ENCODE measurements at places on chromosomes 12 and 14. TPM values are rescaled to one million over a fixed set of nuclear protein-coding genes. Genes with fewer than 3 reads are reported as not detected.

IQSEC3 gene
- 2.7 TPM for polyA plus RNA-seq

YLPM1 gene
- 52.9 TPM for polyA plus RNA-seq

TTC6 gene
- polyA plus RNA-seq: 2.1 TPM

LALBA gene
- not detected for polyA plus RNA-seq

GLI1 gene
- polyA plus RNA-seq: 7.3 TPM

INHBE gene
- polyA plus RNA-seq: 0.28 TPM

CYP27B1 gene
- 1.8 TPM for polyA plus RNA-seq

IL31 gene
- polyA plus RNA-seq: not detected

DEGS2 gene
- 21.6 TPM for polyA plus RNA-seq

RAD51B gene
- polyA plus RNA-seq: 6.4 TPM

GRCh38 chr14:48874711-48875110 is 711.5 kb downstream of the RPS29 start:
- no peak for DNase-seq

DNA sequence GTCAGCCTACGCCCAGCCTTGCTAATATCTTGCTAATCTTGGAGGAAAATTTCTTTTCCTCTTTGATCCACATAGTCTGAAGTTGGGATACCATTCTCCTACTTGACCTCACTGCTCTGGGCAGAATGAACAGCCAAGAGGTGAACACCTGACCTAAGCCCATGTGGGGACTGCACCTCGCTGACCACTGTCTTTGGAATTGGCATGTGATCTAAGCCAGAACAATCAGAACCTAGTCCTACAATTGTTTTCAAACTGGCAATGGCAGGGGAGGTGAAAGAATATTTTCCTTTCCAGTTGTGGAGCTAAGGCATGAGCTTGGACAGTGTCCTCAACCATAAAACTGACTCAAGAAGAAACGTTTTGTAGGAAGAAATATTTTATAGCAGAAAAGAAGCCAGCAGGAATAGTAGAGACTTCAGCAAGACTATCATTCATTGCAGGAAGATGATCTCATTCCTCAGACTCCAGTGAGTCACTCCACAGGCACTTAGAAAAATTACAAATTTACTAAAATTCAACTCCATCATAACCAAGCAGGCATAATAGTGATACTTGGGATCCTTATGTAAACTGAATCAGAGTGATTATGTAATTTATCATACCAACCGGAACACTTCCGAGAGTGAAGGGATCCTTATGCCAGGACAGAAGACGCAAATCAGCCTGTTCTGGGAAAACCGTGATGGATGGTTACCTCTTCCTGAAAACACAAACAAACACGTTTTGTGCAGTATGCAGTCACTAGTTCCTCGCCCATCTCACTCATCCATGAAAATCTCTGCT is 14.7 kb downstream of the PTPRO start:
- no peak for DNase-seq

- no peak for DNase-seq
Measured at GRCh38 chr14:81313200-81313599, 86.9 kb downstream of the STON2 start.

GRCh38 chr12:122813310-122813713 is 21.9 kb upstream of the HIP1R start:
- no peak for DNase-seq

GRCh38 chr12:116142936-116143898 is 134.3 kb downstream of the MED13L start:
- no peak for DNase-seq

DNA sequence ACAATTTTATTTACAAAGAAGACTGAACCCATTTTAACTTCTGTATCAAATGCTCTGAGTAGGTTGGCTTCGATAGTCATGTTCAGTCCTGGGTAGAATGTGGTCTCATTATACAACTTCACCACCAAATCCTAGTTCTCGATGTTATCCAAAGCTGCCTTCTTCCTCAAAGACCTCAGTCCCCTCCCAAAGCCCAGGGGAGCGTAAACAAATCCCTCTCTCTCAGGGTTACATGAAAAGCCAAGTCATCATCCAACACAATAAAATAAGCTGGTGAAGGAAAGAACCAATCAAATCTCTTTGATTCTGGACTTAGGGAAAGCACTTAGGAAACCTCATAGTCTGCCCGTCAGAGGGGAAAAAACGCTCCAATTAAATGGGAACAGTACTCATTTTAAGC is 9.1 kb downstream of the PTCSC3 start:
- no peak for DNase-seq

- DNase-seq: no peak
Measured at GRCh38 chr14:105484997-105485393, 1.7 kb upstream of the CRIP1 start.

DNA sequence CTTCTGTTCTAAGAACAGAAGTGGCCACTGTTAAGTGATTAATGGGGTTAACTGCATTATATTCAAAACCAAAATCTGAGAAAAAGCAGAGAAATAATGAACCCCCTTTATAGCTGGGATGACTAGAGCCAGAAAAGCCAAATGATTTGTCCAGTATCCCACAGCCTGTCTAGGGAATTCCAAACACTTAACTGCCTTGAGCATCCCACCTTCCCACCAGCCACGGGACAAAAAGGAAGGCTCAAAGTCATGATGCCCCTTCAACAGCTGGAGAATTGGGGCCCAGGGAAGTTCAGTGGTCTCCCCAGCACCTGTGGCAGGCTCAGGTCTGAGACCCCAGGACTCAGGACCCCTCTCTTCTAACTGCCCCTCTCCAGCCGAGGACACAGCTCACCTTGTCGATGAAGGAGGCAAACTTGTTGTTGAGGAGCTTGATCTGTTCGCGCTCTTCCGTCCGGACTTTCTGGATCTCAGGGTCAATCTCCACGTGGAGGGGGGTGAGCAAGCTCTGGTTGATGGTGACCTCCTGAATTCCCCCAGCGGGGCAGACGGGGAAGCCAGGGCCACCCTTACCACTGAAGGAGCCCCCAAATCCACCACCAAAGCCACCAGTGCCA is 605 bp downstream of the KRT4 start:
- DNase-seq: no peak

DNA sequence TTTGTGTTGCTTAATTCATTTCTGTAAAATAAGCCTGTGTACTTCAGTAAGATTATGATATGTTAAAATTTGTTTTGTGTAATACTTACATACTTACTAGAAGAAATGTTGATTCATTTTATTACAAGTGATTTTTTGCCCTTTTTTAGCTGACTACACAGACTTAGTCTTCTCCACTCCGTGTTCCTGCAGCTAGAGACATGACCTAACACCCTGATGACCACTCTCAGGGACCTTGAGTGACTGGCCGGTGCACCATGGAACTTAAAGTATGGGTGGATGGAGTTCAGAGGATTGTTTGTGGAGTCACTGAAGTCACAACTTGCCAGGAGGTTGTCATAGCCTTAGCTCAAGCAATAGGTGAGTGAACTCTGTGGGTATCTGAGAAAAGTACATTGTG is 69.8 kb downstream of the BHLHE41 start:
- DNase-seq: no peak

DNA sequence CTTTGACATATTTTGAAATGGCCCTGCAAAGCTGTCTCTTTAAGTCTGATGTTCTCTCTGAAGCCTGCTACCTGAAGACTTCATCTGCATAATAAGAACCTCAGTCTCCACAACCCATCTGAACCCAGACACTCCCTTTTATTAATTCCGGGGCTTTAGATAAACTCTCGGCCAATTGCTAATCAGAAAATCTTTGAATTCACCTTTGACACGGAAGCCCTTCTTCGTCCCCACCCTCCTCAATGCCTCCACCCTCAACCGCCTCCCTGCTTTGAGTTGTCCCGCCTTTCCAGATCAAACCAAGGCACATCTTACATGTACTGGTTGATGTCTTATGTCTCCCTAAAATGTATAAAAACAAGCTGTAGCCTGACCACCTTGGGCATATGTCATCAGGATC is 17.6 kb downstream of the OR6J1 start:
- no peak for DNase-seq

GRCh38 chr14:91009501-91010152 is 50.8 kb downstream of the RPS6KA5 start:
- no peak for DNase-seq

DNA sequence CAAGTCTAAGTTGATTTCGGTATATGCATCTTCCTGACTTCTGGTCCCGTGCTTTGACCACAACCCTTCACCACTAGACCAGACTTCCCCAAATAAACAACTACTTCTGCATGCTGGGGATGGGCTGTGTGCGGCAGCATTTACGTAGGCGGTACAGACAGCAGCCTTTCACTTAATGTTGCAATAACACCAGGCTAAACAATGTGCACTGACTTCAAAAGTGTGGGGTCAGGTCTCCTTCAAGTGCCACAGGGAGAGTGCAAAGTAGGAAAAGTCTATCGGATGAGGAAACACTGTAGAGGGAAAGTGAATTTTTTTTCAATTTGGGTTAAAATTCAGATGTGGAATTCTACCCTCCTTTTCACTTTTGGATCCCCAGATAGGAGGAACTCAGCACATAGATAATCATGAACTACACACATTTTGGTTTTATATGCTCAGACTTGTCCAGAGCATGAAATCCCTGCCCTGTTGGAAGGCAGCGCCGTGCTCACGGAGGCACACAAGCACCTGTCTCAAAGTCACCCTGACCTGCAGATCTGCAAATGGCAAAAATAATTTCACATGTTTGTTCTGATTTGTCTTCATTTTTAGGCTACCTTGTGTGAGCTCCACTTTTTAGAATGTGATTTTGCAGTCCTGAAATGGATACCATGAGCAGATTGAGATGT is 3.6 kb upstream of the FOS start:
- DNase-seq: no peak

- DNase-seq: no peak
Measured at GRCh38 chr12:20280515-20280914, 87.8 kb upstream of the PDE3A start.

DNA sequence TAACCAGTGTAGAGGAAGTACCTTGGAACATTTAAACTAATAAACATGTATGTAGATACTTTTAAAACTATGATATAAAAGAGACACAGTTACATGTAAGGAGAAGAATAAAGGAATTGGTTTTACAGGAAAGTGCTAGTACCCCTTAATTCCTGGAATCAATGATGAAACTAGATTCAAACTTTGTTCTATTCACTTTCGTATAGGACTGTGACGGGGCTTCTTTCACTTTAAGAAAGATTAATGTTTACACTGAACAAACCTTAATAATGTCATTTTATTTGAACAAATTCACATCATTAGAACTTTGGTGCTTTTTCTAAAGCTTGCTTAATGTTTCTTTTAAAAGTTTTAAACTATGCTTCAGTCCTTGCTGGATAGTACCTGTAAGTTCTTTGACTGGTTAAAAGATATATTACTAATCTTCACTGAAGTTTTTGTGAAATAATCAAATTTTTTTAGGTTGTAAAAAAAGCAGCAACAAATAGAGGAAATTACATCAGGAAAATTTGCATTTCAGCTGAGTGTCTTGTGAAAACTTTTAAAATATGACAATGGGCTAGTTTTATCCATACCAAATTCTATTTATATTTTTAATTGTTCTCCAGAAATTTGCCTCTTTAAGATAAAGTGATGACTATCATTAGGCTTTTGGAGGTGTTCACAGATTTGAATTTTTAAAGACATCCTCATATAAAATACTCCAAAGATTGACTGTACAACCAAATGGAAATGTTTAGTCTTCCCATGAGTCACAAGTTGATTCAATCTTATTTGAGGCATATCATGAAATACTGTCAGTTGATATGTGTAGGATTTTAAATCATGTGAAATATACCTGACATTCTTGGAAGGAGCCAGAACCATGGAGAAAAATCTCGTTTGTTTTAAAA is 36.2 kb downstream of the PAPOLA start:
- DNase-seq: no peak

DNA sequence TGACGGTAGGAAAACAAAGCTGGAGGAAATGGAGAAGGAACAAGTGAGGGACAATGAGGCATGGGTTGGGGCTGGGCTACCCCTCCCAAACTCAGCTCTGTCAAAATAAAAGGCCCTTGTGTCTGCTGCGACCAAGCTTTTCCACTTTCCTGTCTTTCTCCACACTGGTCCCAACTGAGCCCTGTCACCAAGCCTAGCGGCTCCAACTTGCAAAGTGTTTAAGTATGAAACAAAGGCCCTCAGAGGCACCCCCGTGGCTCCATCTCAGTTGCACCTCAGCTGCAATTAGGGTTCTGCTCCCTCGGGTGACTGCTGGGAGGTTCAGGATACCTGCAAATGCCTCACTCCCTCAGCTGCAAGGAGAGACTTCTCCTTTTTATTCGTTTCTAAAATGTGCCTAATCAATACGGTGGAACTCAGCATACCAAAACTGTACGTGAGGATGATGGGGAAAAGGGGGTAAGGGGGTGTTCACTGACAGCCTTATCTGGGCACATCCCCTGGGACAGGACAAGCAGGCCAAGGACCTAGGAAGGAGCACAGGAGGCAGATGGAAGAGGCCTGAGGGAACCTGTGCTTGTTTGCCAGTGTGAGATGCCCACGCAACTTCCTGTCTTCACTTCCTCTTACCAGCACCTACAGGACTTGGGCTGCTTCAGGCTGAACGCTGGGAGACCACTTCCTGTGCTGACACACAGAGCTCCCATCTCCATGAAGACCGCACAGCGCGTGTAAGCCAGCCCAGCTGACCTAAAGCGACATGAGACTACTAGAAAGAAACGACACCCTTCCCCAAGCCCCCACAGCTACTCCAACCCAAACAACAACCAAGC is 8.9 kb downstream of the VAMP1 start:
- no peak for DNase-seq

DNA sequence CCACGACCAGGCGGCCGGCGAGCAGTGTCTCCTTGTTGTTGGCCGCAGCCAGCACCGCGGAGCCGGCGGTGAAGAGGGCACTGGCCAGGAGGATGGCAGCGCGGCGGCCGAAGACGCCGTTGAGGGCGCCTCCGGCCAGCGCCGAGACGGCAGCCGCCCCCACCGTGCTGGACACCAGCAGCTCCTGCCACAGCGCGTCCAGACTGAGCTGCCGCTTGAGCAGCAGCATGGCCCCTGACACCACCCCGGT is 691 bp downstream of the SLC2A13 start:
- DNase-seq: peak; percentile 30

Measured in large intestine (tissue), 12 donors.